ENCODE measurements at places on chromosomes 5 and 9.

DNA sequence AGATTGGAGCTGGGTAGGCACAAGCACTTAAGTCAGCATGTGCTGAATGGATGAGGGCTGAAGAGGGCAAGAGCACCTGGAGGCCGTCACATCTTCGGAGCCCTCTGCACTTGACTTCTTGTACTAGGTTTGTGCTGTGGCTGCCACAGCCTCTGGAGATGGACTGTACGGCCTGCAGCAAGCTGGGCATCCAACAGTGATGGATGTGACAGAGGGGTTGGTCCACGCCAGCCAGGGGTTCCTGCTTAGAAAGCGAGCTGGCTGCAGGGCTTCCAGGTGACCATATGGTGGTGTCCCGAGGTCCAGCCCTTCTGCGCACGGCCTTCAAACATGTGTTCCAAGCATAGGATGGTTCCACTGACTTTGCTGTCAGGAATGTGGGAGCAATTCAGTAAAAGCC lies 65.1 kb upstream of the PHYKPL start:
- DNase-seq = peak; percentile 43

DNA sequence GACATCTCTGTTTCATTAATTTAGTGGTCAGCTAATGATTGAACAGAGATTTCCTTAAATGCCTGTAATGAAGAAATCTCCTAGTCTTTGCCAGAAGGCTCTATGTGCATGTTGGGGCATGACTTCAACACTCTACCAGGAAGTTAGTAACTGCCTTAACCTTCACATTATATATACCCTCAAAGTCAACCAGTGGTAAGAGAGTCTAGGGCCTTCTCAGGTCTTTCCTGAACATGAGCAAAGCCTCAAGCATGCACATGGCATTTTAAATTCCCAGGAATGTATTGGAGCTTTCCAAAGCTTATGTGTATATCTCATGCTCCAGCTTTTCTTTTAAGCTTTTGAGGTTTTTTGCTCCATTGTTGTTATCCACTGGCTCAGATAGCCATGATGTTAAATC lies 388.3 kb downstream of the ARRDC3 start:
- no peak for DNase-seq

GRCh38 chr9:71634752-71635151 lies 133.6 kb downstream of the CEMIP2 start:
- DNase-seq = no peak

DNA sequence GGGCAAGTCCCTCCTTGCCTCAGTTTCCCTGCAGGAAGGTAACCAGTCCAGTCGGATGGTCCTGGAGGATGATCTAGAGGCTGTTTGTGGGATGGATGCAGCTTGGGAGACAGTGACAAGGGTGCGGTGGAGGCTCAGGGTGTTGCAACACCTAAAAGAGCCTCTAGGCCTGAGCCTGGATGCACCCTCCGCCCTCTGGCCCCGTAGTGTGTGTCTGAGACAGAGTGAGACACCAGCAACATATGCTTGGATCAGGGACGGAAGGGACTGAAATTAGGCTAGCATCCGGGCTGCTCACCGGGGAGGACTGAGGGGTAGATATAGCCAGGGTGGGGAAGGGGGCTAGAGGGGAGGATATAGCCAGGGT lies 1.1 kb downstream of the CRAT start:
- DNase-seq = peak; percentile 72

GRCh38 chr9:86912210-86912609 lies 35.1 kb downstream of the GAS1 start:
- DNase-seq = no peak

DNA sequence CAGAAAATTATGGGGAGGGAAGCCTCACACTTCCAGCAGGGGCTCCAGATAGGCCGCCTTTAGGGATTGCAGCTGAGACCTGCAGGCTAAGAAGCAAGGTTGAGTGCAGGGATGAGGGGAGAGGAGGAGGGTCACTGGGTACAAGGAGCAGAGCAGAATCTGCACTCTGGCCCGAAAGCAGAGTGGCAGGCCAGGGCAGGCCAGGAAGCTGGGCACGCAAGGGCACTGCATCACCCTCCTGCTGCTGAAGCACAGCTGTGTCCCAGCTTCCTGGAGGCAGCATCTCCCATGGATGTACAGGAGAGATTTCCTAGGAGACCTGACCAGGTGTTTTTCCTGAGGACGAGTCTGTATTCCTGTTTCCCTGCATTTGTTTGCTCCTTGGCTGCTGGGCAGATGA lies 92.1 kb downstream of the SYK start:
- DNase-seq = no peak

- peak; percentile 74 for DNase-seq
Observed at GRCh38 chr5:75050415-75050814, 1.9 kb downstream of the GCNT4 start.

DNA sequence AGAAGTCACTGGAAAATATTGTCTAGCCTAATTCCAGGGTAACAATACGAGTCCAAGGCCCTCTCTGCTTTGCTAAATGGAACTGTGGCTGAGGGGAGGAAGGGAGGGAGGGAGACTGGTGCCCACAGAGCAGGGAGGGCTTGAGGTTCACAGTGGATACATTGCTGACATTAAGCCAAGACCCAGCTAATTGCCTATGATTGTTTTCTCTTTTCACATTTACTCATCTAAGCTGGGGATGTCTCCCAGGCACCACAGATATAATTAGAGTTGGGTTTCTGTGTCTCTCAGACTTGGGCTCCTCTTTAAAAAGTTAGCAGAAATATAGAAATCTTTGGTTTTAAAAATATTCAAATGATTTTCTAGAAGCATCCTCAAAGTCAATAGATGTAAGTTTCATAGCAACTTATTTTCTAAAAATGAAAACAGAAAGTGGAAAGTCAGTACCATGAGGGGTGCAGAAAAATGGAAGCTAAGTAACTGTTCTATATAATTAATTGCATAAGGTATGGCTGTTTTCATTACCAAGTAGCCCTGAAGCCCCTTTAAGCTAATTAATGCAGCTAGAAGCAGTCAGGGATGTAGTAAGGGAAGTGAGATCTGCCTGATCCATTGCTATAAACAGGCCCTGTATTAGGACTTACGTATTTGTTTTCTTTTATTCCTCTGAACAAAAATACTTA lies 259.8 kb downstream of the NDUFS4 start:
- DNase-seq = no peak

DNA sequence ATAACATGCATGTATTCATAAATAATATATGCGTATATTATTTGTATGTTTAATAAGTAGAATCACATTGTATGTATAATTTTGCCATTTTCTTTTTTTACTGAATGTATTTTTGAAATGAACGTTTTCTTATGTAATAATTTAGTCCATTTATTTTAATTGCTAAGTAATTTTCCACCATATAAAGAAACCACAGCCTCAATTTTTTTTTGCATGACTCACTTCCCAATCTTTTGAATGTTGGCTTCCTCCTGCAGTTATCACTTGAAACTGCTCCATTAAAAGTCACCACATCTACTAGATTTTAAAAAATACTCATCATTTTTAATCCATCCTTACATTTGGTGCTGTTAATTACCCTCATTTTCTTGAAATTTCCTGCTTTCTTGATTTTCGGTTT lies 363.3 kb upstream of the MEF2C start:
- no peak for DNase-seq

DNA sequence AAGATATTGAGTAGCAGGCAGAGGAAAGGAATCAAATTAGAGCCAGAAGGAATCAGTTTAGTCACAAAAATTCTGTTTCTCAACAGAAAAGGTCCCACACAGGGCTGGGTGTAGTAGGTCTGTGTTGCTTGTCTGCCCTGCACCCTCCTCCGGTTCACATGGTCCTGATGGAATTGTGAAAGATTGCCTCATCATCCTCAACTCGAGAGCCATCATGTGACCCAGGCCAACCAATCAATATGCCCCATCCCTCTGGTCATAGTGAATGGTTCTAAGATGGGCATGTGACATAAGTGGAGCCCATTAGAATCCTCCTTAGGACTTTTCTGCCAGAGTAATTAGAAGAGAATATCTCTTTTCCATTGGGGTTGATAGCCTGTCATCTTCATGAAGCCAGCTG lies 56.7 kb upstream of the RAD23B start:
- no peak for DNase-seq

GRCh38 chr9:96141666-96142065 lies 160.3 kb downstream of the HSD17B3 start:
- DNase-seq = no peak

- no peak for DNase-seq
Observed at GRCh38 chr5:36054647-36055046, 12.0 kb downstream of the UGT3A2 start.

GRCh38 chr5:180082633-180083420 lies 11.3 kb upstream of the RNF130 start:
- no peak for DNase-seq

DNA sequence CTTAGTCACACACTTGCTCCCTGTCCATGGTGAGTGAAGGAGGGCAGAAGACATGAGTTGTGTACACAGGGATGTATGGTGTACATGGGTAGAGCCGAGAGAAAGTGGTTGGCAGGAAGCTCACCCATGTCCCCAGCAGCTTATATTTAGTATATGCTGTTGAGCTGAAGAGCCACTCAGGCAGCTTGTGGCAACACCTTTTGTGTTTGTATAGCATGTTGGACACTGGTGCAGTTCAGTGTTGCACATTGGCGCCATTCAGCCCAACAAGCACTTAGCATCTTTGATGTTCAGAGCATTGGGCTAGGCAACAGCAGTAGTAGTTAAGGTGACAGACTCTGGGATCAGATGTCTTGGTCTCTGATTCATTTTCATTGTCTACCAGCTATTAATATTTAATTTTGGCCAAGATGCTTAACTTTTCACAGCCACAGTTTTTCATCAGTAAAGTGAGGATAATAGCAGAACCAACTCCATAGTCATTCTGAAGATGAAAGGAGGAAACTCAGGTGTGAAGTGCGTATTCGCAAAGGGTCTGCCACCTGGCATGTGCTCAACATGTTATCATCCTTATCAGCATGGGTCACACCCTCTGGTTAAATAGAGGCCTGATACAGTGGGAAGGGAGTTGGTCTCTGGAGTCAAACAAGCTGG lies 184.8 kb downstream of the NR3C1 start:
- DNase-seq = peak; percentile 20

GRCh38 chr9:115267790-115268189 lies 149.8 kb upstream of the TNC start:
- DNase-seq = no peak

GRCh38 chr9:76396597-76396996 lies 2.4 kb upstream of the RFK start:
- DNase-seq = no peak

DNA sequence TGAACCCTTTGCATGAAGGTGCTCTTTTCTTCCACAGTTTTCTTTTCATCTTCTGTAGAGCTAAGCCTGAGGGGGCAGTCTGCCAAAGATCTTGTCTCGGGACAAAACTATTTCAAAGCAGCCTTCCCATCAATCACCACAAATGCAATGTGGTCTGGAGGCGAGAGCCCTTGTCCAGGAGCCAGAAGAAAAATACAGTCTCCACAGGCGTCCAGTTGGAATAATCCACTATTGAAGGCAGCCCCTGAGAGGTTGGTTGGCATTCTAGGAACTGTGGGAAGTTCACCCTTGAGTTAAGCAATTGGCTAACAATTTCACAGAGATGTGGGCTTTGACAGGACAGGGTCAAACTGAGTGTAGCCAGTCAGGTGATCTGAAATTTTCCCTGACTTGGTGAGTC lies 72.0 kb downstream of the SEMA6A start:
- DNase-seq = peak; percentile 77

- DNase-seq = no peak
Observed at GRCh38 chr5:100644776-100645175, 109.6 kb downstream of the FAM174A start.

DNA sequence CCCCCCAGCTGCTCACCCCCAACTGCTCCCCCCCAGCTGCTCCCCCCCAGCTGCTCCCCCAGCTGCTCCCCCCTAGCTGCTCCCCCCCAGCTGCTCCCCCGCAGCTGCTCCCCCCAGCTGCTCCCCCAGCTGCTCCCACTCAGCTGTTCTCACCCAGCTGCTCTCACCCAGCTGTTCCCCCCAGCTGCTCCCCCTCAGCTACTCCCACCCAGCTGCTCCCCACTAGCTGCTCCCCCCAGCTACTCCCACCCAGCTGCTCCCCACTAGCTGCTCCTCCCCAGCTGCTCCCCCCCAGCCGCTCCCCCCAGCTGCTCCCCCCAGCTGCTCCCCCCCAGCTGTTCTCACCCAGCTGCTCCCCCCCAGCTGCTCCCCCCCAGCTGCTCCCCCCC lies 22.8 kb upstream of the AHRR start:
- DNase-seq = no peak

DNA sequence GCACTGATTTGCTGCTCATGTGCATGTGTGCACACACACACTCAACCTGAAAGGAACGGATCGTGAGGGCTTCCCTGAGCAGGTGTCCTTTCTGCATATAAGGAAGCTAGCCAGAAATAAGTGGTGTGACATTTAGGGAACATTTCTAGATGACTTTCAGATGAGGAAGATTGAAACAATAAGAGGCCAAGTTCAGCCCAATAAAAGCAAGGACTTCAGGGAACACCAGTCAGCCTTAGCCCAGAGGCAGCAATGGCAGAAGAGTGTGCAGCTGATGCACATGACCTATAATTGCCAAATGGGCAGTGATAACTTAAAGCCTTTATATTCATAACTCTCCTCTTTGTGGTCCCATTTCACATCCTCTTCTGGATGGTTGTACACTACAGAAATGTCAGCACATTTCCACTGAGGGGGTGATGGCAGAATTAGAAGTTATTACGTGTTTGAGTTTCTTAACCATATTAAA lies 255.5 kb downstream of the TRIM32 start:
- DNase-seq = no peak

- no peak for DNase-seq
Observed at GRCh38 chr5:156694598-156694997, 155.5 kb upstream of the PPP1R2B start.

- DNase-seq = peak; percentile 40
Observed at GRCh38 chr9:95468791-95469190, 48.0 kb downstream of the PTCH1 start.

DNA sequence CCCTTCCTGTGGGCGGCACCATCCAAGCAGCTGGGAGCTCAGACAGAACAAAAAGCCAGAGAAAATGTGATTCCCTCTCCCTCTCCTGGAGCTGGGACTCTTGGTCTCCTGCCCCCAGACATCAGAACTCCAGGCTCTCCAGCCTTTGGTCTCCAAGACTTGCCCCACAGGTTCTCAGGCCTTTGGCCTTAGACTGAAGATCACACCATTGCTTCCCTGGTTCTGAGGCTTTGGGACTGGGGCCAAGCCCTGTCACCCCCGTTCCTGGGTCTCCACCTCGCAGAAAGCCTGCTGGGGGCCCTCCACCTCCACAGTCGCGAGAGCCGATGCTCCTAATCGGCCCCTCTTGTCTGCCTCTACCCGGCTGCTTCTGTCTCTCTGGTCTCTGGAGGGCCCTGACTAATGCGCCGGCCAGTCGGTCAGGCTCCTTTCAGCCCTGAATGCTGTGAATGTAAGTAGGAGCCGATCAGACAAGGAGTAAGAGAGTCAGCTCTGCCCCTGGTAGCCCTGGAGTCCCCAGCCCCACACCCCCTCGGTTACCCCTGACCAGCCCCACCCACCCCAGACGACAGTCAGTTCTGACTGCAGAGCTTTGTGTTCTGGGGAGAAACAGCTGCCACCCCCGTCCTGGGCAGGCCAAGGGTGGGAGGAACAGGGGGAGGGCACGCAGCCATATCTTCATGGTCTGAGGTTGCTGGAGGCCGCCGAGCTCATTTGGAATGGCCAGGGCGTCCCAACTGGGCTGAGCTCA lies 57.5 kb downstream of the VAV2 start:
- DNase-seq = no peak
